ENCODE measurements at places on chromosomes 1 and 21. TPM values are rescaled to one million over a fixed set of nuclear protein-coding genes. Genes with fewer than 3 reads are reported as not detected.

The ASTN1 gene
- total RNA-seq, result not detected

The TNFRSF8 gene
- total RNA-seq, result 0.43 TPM

The TEKT2 gene
- total RNA-seq, result 0.15 TPM

The FAM151A gene
- total RNA-seq, result not detected
